ENCODE measurements at places on chromosomes 2 and 18. TPM values are rescaled to one million over a fixed set of nuclear protein-coding genes. Genes with fewer than 3 reads are reported as not detected.

Gene COMMD1
- 16.3 TPM for total RNA-seq

Gene REG1B
- total RNA-seq = not detected

Gene MYO7B
- total RNA-seq = not detected

Gene DUSP19
- 6.2 TPM for total RNA-seq

Gene ZFAND2B
- 39.4 TPM for total RNA-seq

Gene ACTR3
- total RNA-seq = 220 TPM

Gene PCARE
- total RNA-seq = not detected

Gene ERMN
- not detected for total RNA-seq

Gene TXNL4A
- total RNA-seq = 106 TPM

Gene ABCB11
- total RNA-seq = not detected

Gene PLCL1
- not detected for total RNA-seq

Gene LIPG
- 30.9 TPM for total RNA-seq

DNA sequence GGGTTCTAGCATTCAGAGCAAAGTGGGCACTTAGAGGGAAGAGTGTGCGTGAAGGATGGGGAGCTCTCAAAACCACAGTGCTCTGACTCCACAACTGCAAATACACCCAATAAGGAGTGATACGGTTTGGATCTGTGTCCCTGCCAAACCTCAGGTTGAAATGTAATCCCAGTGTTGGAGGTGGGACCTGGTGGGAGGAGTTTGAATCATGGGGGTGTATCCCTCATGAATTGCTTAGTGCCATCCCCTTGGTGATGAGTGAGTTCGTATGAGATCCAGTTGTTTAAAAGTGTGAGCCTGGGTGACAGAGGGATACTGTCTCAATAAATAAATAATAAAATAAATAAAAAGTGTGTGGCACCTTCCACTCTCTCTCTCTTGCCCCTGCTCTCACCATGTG is 50.3 kb upstream of the CCDC85A start:
- DNase-seq = no peak

GRCh38 chr2:150832686-150833085 is 345.2 kb upstream of the RND3 start:
- no peak for DNase-seq

DNA sequence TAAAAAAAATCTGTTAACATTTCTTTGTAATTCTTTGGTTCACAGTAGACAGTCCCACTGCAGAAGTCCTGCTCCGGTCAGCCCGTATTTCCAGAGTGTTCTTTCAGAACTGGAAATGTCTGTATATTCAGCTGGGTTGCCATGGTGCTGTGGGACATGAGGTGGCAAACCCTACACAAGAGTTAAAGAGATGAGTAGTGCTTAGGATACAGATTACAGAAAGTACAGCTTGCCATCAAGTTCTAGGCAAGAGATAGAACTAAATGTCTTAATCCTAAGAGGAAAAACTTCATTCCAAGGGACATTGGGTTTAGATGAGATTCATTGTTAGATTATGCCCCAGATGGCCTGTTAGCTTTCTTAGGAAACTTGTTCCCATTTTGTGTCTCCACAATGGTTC is 60.1 kb downstream of the FMNL2 start:
- DNase-seq = no peak

DNA sequence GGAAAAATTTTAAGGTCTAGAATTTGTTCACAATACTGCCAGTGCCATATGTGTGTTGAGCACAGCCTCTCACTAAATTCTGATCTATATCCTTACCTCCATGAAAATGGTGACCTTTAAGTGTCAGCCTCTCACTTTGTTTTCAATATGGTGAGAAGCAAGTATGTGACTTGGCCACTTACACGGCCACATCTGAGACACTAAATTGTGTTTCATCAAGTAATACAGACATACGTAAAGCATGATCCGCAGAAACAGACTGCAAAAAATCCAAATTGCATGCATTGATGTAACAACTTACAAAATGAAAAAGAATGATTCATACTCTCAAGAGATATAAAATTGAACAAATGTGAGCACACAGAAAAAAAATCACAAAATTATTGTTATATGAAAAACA is 55.2 kb upstream of the UGP2 start:
- no peak for DNase-seq

- DNase-seq = no peak
Observed at GRCh38 chr2:236545248-236545658, 24.4 kb upstream of the ACKR3 start.

GRCh38 chr18:78192054-78192453 is 787.6 kb upstream of the SALL3 start:
- no peak for DNase-seq

- peak; percentile 9 for DNase-seq
Observed at GRCh38 chr2:215532844-215533243, 97.0 kb upstream of the FN1 start.

DNA sequence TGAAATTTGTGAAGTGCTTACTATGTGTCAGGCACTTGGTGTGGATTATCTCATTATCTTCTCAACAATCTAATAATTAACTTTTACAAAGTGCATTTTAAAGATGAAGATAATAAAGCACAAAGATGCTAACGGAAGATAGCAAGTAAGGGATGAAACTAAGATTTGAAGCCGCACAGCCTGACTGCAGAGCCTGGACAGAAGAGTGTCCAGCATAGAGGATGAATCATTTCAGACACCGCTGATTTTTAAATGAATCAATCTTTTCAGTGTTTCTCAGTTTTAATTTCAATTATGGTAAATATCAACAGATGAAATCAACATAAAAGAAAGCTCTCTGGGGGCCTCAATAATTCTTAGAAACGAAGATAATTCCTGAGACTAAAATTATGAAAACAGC is 24.5 kb upstream of the STAM2 start:
- no peak for DNase-seq

GRCh38 chr2:177832611-177833433 is 239.8 kb downstream of the PDE11A start:
- DNase-seq = no peak

DNA sequence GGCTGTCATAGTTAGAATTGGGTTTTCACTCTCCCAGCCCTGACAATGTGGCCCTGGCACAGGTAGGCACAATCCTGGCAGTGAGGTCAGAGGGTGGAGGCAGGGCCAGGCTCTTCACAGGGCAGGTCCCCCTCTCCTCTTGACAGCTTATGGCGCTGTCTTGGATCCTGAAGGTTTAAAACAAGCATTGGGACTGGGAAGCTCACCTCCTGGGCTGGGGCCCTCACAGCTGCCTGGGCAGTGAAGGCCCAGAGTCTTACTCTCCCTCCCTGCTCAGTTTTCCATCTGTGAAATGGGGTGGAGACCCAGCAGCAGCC is 23.3 kb downstream of the LBH start:
- DNase-seq = no peak

DNA sequence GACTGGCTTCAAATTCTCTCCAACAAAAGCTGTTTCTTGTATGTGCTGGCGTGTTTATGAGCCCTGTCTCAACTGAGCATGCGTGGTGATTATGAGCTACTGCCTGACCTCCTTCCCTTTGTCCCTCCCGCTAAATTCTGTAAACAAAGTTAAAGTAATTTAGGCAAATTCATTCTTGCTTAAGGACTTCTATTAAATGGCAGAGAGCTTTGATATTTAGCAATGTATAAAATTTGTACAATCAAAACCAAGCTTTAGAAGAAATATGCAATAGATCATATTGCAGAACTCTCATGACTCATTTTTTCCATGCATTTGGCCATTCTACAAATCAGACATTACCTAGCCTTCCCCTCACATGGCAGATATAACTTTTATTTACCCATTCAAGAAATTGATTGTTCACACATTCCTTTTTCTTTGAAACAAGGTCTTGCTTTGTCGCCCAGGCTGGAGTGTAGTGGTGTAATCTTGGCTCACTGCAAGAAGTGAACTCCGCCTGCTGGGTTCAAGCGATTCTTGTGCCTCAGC is 18.2 kb downstream of the IGFBP2 start:
- DNase-seq = no peak

GRCh38 chr2:147945660-147946059 is 74.9 kb downstream of the ORC4 start:
- no peak for DNase-seq

DNA sequence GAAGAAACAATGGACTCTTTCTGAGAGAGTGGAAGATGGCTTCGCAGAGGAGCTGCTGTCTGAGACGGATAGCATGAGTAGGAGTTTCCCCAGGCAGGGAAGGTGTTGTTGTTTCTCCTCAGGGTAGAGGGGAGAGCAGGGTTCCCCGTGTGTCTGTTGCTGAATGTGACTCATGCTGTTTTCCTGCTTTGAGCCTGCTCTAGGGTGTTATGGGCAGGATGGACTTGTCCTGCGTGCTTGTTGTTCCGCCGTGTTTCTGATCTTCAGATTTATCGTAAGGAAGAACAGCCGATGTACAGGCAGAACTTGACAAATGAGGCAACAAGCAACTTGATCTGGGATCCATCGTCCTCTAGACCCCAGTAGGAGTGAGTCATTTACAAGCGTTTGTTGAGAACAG is 19.7 kb upstream of the MYCN start:
- no peak for DNase-seq

DNA sequence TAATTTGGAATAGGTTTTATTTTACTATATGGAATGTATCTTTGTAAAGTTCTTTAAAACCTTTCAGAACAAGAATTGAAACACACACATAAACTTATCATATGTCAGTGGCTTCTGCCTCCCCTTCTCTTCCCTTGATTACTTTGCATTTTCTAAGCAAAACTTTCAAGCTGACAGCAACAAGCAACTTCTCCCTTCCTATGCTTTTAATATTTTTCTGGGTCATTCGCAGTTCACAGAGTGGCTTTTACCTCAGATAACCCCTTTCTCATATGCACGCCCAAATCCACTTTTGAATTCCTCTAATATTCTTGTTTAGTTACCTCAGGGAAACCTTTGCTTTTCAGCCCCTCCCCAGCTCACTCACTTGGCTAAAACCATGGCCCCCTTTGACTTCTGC is 36.7 kb upstream of the CDC42EP3 start:
- DNase-seq = no peak

- DNase-seq = no peak
Observed at GRCh38 chr2:152348388-152348787, 13.4 kb downstream of the FMNL2 start.

- no peak for DNase-seq
Observed at GRCh38 chr18:42168487-42168886, 213.5 kb downstream of the PIK3C3 start.

DNA sequence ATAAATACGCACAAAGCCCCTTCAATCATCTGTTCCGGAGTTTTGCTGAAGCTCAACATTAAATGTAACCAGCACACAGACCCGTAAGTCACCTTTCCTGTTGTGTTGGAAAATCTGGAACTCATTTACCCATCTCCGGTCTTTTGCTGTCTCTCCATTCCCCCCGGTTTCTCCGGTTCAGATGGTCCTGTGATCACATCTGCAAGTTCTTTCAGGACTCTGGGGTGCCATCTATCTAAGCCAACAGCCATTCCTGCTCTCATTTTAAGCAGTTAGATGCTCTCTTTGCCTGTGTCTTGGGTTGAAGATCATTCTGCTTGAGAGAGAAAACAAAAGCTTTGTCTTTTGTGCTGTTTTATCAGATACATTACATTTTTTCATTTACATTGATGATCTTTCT is 91.7 kb upstream of the TGIF1 start:
- no peak for DNase-seq

DNA sequence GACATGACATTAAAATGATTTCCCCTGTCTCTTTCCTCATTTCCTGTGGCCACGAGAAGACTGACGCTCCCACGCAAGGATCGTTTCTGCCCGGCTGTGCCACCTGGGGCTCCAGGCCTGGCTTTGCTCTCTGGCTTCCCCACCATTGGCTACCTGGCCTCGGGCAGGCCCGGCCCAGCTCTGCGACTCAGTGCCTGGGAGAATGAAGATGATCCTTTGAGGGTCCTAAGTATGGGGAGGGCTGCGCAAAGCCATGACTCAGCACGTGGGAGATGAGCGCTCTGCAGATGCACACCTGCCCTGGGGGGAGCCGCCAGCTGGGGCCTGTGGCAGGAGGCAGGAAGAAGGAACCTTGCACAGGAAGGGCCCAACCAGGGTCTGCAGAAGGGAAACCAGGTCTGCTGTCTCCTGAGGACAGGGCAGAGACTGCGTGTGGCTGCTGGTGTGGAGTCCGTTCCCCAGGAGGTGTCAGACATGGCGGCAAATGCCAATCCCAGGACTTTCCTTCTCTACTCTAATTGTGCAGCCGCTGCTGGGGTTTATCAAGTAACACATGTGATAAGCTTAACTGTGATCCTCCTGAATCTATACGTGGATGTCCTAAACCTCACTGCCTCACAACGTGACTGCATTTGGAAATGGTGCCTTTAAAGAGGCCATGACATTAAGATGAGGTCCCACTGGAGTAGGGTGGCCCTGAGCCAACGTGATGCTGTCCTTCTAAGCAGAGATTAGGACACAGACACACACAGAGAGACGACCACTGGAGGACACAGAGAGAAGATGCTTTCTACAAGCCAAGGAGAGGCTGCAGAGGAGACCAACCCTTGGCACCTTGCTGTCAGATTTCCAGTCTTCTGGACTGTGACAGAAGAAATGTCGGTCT is 32.9 kb downstream of the MBP start:
- DNase-seq = no peak

DNA sequence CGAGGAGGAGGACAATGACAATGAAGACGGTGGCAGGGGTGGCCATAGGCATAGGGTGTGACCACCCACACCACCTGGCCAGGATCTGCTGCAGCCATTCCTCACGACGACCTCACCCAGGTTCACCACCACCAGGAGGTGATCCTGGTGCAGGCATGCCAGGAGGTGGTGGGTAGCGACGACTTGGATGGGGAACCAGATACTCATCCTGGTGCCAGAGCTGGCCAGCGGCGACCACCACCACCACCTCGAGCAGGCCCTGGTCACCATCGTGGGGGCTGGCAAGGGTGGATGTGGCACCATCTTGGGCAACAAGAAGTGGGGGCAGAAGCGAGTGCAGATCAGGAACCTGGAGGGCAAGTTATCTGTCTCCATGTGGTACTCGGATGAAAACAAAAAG is 117.1 kb upstream of the NXPH2 start:
- DNase-seq = no peak

GRCh38 chr2:79861059-79861374 is 348.2 kb downstream of the CTNNA2 start:
- DNase-seq = no peak

DNA sequence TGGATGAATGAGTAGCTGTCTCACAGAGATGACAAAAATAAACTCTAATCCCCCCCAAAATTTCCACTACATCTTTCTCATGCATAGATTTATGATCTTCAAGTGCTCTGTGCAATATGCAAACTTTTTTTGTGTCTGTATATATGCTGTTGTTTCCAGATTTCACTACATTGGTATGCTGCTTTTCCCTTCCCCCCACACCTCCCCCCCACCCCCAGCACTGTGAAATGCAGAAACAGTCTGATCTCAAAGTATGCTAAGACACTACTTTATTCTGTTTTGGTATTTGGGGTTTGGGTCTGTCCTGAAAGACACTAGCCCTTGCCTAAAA is 524 bp upstream of the KLHL14 start:
- DNase-seq = no peak

- DNase-seq = no peak
Observed at GRCh38 chr2:165566008-165566407, 96.5 kb downstream of the CSRNP3 start.

- no peak for DNase-seq
Observed at GRCh38 chr2:177241711-177242120, 22.8 kb downstream of the NFE2L2 start.

DNA sequence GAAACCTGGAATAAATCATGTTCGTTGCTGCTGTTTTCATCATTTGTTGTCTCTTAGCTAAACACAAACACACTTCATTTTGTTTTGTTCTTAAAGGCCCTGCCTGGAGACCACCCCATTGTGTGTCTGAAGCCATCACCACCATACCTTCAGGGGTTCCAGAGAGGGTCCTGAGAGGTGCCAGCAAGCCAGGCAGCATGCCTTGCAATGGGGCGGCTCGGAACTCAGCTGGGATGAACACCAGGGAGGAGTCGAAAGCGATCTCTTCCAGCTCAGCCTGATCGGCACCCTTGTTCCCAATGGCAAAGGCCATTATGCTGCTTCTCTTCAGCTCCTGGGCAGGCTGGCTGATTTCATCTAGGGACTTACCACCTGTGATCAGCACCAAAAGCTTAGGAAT is 33.2 kb downstream of the COL6A3 start:
- no peak for DNase-seq
